Endothelial cell of umbilical vein (primary cell): ENCODE measurements at places on chromosomes 7 and 10. TPM values are rescaled to one million over a fixed set of nuclear protein-coding genes. Genes with fewer than 3 reads are reported as not detected.

GRCh38 chr7:105213611-105214010 lies 175.1 kb downstream of the SRPK2 start:
- no peak for DNase-seq

- DNase-seq = no peak
These were observed 190.4 kb upstream of the LYZL1 start for GRCh38 chr10:29098423-29098822.

DNA sequence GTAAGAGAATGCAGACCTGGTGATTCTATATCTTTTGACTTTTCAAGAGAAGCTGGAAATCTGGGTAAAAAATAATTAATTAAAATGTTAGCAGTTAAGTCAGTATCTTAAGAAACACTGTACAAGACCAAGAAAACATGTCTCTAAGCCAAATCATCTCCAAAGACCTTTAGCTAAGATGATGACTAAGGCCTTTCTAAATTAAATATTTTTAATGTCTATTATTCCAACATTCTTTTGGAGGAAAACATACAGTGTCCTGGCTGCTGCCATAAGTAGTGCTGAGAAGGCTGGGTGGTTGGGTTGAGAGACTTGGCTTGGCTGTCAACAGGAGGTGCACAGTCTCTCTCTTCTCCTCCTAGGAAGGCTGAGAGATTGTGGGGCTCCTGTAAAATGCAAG lies 20.3 kb downstream of the STARD3NL start:
- DNase-seq = no peak

DNA sequence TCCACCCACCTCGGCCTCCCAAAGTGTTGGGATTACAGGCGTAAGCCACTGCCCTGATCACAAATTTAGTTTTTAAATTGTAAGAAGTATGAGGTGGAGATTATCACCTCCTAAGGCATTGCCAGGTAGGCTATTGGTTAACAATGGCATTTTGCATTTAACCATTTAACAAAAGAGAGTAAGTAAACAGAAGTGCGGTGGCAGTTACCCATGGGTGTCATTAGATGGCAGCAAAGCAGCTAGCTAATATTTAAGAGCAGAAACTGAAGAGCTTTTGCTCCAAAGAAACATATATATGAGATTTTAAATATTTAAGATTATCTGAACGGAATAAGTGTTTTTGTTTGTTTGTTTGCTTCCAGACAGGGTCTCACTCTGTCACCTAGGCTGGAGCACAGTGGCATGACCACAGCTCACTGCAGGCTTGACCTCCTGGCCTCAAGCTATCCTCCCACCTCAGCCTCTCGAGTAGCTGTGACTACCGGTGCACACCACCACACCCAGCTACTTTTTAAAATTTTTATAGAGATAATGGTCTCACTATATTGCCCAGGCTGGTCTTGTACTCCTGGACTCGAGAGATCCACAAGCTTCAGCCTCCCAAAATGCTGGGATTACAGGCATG lies 325.5 kb upstream of the C7orf33 start:
- DNase-seq = no peak

DNA sequence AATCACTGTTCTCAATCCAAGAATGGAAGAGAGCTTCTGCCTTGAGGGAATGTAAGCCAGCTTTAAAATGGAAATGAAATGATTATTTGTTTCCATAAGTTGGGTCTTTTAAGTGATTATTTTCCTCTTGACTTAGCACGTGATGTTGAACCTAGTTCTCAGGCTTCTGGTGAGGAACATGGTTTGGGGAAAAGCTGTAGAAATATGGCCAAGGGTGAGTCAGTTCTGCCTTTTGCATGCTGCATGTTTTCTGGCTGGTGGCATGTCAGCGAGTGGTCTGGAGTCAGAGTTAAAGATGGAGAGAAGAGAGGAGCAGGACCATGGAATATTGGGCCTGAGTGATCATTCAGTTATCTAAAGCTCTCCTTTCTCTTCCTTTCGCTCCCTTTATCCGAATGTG lies 54.0 kb downstream of the DNAH11 start:
- no peak for DNase-seq

DNA sequence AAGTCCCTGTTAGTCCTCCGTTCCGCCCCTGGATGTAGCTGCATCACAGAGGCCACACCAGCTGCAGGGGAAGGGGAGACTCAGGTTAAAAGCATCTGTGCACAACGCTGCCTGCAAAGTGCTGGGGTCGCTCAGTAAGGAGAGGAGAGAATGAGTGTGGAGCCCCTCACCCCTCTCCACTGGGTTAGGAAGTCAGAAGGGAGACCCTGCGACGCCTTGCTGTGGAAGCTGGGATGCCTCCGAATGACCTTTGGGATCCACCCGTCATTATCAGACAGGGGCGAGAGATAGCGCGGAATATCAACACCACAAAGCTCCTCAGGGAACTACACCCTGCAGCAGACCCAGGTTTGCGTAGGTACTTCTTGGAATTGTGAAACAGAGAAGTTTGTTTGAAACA lies 167.7 kb upstream of the SHH start:
- DNase-seq = no peak

DNA sequence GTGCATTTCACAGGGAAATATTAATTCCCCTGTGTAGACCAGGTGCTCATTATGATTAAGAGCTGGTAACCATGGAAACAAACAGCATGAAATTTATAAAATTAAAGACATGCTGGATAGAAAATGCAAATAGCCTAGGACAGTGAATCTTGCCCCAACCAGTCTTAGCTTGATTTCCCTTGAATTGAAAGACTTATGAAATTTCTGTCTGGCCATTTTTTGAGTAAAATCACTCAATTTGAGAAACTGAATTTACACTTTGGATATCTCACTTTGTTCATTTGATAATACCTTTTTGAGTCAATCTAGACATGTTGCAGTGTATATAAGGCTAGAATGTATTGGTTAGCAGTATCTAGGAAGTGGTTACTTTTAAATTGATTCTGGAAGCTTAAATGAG lies 4.4 kb upstream of the SMIM30 start:
- no peak for DNase-seq

DNA sequence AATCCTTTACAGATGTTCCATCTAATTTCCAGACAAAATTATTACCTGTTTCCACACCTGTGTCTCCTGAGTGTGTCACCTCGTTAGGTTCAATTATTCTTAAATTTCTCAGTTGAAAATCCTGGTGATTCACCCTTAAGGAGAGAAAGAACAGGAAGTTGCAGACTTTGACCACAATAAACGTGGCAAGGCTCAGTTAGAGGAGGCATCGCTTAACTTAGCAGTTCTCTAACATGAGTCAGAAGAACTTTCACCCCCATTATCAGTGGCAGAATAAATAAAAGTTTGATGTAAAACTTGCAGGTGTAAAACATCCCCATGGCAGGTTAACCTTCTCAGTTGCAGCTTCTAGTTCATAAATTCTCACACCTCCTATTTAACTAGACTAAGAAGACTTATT lies 8.3 kb downstream of the XPNPEP1 start:
- peak; percentile 81 for DNase-seq

DNA sequence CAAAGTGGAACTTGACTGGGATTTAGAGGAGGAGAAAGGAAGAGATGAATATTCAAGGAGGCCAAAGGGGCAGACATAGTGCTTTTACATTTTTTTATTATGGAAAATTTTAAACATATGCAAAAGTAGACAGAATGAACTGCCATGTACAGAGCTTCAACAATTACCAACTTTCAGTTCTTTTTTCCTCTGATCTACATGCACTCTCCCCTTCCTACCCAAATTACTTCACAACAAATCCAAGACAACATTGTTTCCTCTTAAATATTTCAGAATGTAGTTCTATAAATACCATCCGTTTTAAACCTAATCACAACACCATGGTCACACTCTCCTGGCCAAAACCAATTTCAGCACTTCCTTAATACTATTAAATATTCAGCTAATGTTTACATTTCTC lies 83.5 kb upstream of the FZD1 start:
- DNase-seq = no peak

- DNase-seq = peak; percentile 56
These were observed 2.1 kb upstream of the GUSB start for GRCh38 chr7:65983965-65984658.

DNA sequence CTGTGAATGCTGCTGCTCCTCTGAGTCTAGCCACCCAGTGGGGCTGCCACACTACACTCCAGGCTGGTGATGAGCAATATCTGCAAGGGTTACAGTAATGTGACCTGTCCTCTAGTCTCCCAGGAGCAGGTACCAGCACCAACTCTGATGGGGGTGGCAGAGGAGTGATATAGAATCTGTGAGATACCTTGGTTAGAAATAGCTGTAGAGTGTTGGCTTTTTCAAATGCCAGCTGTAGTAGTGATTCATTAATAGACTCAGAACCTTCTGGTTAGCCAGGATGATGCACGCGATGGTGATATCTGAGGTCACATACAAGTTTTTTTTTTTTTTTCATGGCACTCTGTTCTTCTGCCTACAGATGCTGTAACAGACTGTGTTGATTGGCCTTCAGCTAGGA lies 757.1 kb downstream of the INHBA start:
- no peak for DNase-seq

DNA sequence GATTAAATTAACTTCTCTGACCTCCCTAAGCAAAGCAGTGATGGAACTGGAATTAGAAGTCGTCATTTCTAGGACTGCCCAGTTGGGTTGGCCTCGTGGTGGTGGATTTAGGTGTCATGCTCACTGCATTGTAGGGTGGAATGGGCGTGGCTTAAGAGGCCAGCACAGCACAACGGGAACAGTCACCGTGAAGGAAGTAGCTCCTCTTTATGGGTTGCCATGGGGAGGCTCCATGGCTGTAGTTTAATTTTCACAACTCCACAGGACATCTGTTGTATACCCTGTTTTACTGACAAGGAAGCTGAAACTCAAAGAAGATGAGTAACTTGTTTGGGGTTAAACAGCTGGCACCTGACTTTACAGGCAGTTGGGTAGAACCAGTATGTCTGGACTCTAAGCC lies 208.3 kb downstream of the CELF2 start:
- DNase-seq = no peak

GRCh38 chr7:101315336-101315735 lies 6.3 kb downstream of the IFT22 start:
- DNase-seq = peak; percentile 37

DNA sequence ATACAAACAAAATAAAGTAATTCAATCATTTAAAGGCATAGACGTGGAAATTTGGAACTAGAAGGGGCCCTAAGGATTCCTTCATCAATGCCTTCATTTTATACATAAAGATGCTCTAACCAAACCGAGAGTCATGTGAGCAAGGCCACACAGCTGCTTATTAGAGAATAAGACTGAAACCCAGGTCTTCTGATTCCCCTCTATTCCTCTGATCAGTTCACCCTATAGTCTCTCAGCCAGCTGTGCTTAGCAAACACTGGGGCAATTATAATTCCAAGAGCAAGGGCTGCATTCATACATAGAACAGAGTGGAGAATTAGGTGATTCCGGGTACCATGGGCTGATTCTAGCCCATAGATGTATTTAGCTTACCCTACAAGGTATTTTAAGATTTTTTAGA lies 9.7 kb upstream of the XPNPEP1 start:
- DNase-seq = no peak

DNA sequence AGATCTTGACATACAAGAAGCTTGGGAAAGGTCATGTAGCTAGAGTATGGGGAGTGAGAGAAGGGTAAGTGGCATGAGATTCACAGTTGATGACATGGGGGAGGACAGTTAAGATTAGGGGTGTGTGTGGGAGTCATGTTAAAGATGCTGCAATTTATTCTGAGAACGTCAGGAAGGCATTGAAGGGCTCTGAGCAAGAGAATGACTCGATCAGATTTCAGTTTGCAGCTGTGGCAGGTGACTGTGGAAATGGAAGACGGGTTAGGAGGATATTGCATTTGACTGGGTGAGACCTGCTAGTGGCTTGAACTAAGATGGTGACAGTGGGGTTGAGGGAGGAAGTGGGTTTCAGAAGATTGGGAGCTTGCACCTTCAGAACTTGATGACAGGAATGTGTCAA lies 5.6 kb downstream of the CDC123 start:
- no peak for DNase-seq

GRCh38 chr7:77281780-77282478 lies 82.3 kb upstream of the FGL2 start:
- no peak for DNase-seq

GRCh38 chr7:115252461-115252860 lies 330.6 kb downstream of the MDFIC start:
- DNase-seq = no peak

- DNase-seq = no peak
These were observed 40.9 kb downstream of the TCERG1L start for GRCh38 chr10:131270461-131271190.

- DNase-seq = no peak
These were observed 212.1 kb upstream of the PRSS58 start for GRCh38 chr7:142469696-142470543.

- no peak for DNase-seq
These were observed 151.0 kb upstream of the INSYN2A start for GRCh38 chr10:127347202-127347959.

DNA sequence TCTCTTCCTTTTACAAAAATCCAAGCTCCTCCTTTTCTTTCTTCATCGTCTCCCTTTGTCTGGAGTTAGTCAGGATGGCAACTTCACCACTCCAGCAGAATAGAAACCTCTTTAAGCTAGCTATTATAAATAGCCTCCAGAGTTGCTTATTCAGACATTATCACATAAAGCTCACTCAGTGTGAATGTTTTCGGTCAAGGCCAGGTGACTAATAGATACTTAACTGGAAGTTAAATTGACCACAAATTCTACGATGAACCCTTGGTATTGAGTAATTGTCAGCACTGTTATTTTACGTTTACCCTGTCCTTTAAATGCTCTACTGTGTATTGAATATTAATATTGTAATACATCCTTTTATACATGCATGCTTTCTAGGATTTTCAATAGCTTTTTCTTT lies 340.4 kb downstream of the OTUD1 start:
- no peak for DNase-seq

- DNase-seq = peak; percentile 44
These were observed 72.1 kb upstream of the STARD3NL start for GRCh38 chr7:38105874-38106483.

- no peak for DNase-seq
These were observed 652 bp downstream of the OR2A12 start for GRCh38 chr7:144086730-144087129.

GRCh38 chr7:148828965-148829364 lies 55.1 kb downstream of the EZH2 start:
- no peak for DNase-seq

The TACR2 gene
- not detected in 2 replicates for total RNA-seq

The EVX1 gene
- not detected in 2 replicates for total RNA-seq

The PNLIPRP3 gene
- total RNA-seq = not detected in 2 replicates

The LBX1 gene
- not detected in 2 replicates for total RNA-seq

The TFR2 gene
- total RNA-seq = 0.60 and 0.95 TPM in 2 replicates

The CPED1 gene
- total RNA-seq = 0.22 and 0.32 TPM in 2 replicates

The ACTR1A gene
- 151 and 155 TPM in 2 replicates for total RNA-seq

The DIP2C gene
- total RNA-seq = 10.1 and 10.7 TPM in 2 replicates

The WNT2 gene
- not detected in 2 replicates for total RNA-seq

The CLCN1 gene
- not detected in 2 replicates for total RNA-seq

The ARL4A gene
- total RNA-seq = 30.7 and 34.1 TPM in 2 replicates

The OPALIN gene
- not detected in 2 replicates for total RNA-seq
